ENCODE measurements at places on chromosomes 5 and 9. TPM values are rescaled to one million over a fixed set of nuclear protein-coding genes. Genes with fewer than 3 reads are reported as not detected.

The BNC2 gene
- total RNA-seq: 2.9 TPM

The GAPT gene
- total RNA-seq: not detected

The SPINK5 gene
- not detected for total RNA-seq

The SCGB3A1 gene
- not detected for total RNA-seq

The SELENOP gene
- total RNA-seq: 5.3 TPM

The PCDHB9 gene
- not detected for total RNA-seq

The ASB6 gene
- 19.3 TPM for total RNA-seq

The SLC9A3 gene
- 5.6 TPM for total RNA-seq

The CDK5RAP2 gene
- total RNA-seq: 113 TPM

The SIT1 gene
- total RNA-seq: not detected

The CATSPER3 gene
- total RNA-seq: 0.68 TPM

The PCDHB6 gene
- not detected for total RNA-seq

GRCh38 chr9:119898316-119898715, 529.1 kb upstream of the BRINP1 start:
- DNase-seq: no peak

- DNase-seq: no peak
These were observed 80.1 kb upstream of the TNFAIP8 start for GRCh38 chr5:119275601-119276173.

- DNase-seq: no peak
These were observed 458.5 kb downstream of the RAB3C start for GRCh38 chr5:59041355-59041754.

DNA sequence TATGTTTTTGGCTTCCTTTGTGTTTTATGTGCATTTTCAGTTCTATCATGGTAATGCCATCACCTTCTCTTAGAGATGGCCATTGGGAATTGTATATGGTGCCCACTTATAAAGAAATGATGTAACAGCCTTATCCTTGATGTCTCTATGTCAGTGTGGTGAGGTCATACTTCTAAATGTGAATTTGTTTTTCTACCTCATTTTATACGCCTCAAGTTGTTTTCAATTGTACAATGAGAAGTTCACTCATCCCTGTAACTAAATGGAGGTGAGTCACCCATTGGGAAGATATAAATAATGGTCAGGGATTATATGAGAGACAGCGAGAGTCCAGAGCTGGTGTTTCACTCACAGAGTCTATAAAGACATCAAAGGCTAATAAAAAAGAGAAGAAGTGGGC, 402.4 kb downstream of the AGTPBP1 start:
- DNase-seq: no peak

DNA sequence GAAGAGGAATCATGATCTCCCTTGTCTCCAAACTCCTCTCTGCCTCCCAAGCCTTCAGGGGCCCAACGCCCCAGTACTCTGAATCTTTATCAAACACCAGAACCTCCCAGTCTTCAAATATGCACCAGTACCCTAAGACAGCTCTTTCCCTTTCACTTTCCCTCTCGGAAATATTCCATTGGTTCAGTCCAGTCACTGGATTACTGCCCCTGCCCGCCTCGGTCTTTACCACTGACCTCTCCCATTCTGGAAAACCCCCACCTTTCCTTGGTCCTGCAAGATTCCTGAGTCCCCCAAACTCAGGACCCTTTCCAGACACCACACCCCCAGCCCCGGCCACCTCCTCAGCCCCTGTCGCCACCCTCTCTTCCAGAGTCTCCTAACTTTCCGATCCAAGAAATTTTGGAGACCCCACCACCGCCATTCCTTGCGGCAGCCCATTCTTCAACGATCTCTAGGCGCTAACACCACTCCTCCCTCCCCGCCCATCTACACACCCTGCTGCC, 674 bp downstream of the C5orf15 start:
- peak; percentile 12 for DNase-seq

- no peak for DNase-seq
These were observed 134.8 kb downstream of the EPB41L4A start for GRCh38 chr5:112283943-112284929.

DNA sequence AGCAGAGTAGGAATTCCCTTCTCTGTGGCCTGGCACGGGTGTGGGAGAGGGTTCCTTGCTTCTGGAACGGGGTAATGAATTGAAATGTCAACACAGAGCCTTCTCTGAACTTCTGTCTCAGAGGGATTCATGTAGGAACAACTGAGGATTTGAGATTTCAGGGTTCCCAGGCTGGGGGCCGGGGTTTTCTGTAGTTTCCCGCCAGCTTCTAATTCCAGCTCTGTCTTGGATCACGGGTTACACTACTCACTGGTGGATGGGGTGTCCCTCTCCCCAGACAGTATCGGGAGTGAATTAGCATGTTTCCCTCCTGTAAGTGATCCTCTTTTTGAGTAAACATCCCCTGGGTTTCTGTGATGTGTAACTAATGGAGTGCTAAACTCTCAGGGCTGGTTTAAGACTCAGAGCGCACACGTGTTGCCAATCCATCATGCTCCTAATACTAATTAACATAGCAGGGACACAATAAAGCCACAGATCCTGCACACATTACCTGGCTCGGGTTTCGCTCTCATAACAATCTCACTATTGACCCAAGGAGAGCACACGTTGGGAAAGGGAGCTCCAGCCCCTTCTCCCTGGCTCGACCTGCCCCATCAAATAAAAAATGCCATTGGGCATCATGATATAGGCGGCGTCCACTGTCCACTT, 18.1 kb upstream of the DMRT2 start:
- DNase-seq: no peak

- peak; percentile 91 for DNase-seq
These were observed 58.9 kb downstream of the AUH start for GRCh38 chr9:91302831-91303230.

- no peak for DNase-seq
These were observed 28.4 kb downstream of the PAX5 start for GRCh38 chr9:37005517-37006140.

DNA sequence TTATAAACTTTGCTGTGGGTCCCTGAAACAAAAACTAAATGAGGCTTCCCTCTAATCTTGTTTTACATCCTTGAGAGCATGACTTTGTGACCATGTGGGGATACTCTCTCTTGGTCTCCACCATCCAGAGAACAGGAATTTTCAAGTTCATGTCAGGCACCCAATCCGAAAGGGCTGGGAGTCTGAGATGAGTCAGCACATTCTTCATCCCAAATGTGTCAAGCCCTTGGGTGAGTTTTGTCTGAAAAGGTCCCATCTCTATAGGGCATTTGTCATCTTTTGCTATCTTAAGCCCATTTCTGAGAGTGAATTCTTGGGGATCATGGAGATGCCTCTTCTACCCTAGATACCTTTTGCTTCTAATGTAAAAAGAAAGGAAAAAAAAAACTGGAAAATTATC, 26.9 kb upstream of the RAPGEF6 start:
- DNase-seq: no peak

DNA sequence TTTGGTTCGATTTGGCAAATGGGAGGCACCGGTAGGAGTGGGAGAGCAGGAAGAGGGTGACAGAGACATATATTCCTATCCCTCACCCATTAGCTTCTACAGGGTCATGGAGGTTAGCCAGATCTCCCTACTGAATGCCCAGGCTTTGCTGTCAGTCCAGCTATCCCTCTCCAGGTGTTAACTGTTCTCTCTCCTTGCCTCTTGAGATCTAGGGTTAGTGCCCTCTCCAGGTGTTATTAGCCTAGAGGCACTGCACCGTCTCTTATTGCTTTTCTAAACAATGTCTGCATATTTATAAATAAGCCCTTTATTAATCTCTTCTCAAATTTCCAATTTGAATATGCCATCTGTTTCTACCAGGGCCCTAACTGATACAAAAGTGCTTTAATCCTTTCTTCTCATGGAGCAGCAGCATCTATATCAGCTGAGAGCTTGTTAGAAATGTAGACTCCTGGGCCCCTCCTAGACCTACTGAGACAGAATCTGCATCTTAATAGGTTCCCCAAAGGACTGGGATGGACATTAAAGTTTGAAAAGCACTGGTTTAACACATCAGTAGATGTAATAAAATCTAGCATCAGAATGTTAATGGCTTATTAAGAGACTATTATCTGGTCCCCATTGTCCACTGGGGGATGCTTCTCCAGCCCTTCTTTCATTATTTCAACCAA, 322.5 kb upstream of the SLC24A2 start:
- no peak for DNase-seq

GRCh38 chr9:87503927-87504326, 6.3 kb downstream of the DAPK1 start:
- no peak for DNase-seq

GRCh38 chr5:82694711-82695285, 382.4 kb downstream of the TMEM167A start:
- DNase-seq: no peak

- DNase-seq: no peak
These were observed 159.6 kb upstream of the STK32A start for GRCh38 chr5:147075187-147075586.

- peak; percentile 100 for DNase-seq
These were observed 7.7 kb downstream of the LPCAT1 start for GRCh38 chr5:1515921-1516571.

- DNase-seq: no peak
These were observed 28.7 kb downstream of the TGFBI start for GRCh38 chr5:136057401-136058038.

- no peak for DNase-seq
These were observed 62.8 kb downstream of the ERBIN start for GRCh38 chr5:65989158-65989557.

- no peak for DNase-seq
These were observed 60.7 kb downstream of the SLC1A1 start for GRCh38 chr9:4550777-4551484.

DNA sequence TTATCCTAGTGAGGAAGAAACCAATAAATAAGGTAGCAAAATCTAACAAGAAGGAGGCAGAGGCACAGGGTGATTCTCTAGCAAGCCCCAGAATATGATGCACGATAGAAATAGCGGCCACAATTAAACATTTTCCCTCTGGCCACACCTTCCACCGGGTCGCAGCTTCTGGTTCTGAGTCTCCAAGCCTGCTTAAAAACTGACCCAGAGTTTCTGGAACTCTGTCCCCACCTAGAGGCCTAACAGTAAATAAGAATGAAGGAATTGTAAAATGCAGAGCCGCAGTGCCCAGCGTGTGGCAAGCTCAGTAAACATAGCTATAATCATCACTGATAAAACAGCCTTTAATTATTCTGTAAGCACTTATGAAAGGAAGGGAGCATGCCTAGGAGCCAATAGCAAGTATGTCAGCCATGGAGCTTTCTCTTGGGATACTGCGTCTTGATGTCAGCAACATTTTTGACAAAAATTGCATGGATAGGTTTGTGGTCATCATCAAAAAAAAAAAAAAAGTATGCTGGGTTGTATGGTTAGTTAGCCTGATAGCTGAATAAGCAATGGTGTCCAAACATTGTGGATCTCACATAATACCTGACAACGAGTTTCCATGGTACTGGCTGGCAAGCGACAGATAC, 465.5 kb downstream of the DNAH5 start:
- no peak for DNase-seq

- DNase-seq: peak; percentile 61
These were observed 2.7 kb downstream of the EEIG1 start for GRCh38 chr9:127977884-127978647.

GRCh38 chr9:80052830-80053229, 481.1 kb downstream of the TLE4 start:
- no peak for DNase-seq

GRCh38 chr5:71740015-71740753, 21.1 kb downstream of the CARTPT start:
- no peak for DNase-seq

DNA sequence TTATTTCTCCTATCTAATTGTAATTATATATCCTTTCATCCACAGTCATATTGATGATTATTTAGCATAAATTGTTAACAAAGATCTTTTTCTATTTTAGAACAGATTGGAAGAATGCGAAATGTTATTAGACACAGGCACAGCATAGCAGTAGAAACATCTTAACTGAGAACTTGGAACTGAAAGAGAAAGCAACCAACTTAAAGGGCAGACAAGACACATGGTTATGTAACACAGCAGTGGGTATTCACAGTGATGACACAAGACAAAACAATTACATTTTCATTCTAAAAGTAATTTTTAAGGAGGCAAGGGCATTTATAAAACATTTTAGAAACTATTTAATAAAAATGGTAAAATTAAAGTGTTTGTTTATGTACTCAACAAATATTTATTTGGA, 57.7 kb upstream of the MEF2C start:
- no peak for DNase-seq

DNA sequence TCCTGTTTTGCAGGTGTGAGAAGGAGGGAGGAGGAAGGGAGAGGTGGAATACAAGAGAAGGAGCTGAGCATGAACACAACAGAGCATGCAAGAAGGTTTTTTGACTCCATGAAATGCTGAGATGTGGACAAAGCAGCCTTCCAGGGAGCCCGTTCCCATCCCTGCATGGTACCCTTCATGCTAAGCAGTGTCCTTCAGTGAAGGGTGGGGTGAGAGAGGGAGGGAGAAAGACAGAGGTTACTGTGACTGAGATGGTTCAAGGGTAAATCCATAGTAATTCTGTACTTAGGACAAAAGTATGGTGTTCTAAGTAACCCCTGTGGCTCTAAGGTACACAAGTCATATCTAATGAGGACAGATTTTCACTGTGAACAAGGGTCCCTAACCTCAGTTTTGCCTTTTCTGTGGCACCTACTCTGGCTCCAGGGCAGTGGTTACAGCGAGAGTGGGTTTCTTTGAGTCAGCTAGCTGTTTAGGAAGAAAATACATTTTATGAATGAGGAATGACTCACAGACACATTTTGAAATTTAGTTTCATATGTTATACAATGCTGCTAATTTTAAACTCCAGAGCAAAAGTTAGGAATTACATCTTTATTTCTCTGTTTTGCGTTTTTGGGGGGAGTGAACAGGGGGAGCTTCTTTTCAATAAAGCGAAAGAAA, 184.9 kb upstream of the SLC12A2 start:
- no peak for DNase-seq

DNA sequence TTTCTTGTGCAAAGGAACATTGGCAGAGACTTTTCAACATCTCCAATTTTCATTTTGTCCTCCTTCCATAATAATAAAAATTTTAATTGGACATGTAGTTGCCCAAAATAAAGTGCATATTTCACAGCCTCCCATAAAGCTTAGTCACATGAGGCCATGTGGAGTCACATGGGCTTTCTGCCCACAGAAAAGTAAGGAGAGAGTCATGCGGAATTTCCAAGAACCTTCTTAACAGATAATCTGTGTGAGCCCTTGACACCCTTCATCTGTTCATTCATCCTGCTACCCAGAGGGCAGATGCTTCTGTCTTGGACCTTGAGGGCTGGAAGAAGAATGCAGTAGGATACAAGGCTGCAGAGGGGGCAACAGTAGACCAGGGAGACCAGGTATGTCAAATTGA, 60.7 kb downstream of the APTX start:
- no peak for DNase-seq

DNA sequence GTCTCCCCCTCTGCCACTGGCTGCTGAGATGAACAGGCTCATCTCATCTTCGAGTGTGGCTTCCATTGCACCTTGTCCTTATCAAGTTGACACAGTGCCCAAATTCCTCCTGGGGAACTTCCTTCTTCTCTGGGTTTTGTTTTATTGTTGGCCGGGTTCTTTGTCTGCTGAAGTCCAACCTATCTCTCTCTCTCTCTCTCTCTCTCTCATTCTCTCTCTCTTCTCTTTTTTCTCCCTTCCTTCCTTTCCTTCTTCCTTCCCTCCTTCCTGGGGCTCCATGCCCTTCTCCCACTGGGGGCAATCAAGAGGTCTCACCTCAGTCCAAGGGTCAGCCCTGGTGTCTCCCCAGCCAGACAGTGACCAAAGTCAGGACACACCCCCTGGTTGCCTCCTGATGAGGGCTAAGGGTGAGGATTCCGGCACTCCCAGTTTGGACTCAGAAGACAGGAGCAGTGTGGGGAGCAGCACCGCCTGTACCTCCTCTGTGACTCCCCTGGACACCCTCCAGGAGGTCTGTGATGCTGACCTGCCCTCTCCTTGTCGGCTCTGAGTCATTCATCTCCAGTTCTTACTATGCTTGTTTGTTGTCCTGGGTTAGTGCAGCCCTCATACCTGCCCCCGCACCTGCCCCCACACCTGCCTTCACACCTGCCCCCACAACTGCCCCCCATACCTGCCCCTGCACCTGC, 30.7 kb downstream of the KCNT1 start:
- DNase-seq: no peak

Measured in PC-9 (cell line).